ENCODE measurements at places on chromosomes 6 and 20.

- DNase-seq, result no peak
These were observed 29.2 kb upstream of the CHMP4B start for GRCh38 chr20:33781945-33782344.

- DNase-seq, result no peak
These were observed 151.4 kb upstream of the LAMA2 start for GRCh38 chr6:128731249-128732165.

DNA sequence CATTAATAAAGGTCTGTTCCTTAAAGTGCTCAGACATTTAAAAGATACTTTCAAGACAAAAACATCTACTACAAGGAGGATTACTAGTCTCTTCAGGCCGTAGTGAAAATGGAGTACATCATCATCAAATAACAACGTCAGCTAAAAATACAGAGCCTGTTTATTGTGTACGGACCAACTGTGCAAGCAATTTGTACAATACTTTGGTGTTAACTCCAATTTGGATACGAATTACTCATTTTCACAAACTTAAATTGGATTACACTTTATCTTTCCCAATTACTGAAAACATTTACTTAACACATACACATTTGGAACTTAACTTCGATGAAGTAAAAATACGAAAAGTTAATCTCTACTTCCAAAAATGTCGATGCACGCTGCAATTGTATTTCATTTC lies 802 bp downstream of the CYP39A1 start:
- DNase-seq, result no peak

DNA sequence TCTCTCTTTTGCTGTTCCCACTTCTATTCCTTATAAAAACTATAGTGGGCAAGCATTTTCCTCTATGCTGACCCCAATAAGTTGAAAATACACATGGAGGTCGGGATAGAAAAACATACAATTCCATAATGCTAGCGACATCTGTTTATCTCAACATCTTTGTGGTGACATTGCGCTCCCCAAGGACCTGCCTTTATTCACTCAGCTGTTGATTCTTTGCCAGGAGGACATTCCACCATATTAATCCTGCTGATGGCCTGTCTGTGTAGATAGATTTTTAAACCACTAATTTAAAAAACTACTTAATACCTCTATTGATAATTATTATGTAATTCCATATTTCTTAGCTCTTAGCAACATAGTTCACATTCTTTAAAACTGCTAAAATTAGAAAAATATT lies 555.3 kb upstream of the MAP3K7 start:
- DNase-seq, result no peak

GRCh38 chr20:5364997-5365597 lies 48.3 kb upstream of the PROKR2 start:
- no peak for DNase-seq

DNA sequence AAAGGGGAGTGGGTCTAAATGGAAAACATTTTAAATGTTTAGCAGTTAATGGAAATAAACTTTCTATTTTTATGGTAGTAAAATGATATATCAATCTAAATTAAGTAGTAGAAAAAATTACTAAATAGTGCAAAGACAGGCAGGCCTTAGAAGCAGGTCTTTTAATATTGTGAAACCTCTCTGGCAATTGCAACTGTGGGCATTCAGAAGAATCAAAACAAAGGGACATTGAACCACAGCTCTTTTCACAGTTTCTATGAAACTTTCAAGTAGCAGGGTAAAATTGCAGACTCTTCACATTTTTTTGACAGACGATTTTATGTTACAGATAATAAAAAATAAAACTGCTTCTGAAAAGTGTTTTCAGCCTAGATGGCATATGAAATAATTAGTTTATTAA lies 533.7 kb downstream of the BCKDHB start:
- DNase-seq, result no peak

- no peak for DNase-seq
These were observed 487.3 kb upstream of the JARID2 start for GRCh38 chr6:14758421-14759081.

DNA sequence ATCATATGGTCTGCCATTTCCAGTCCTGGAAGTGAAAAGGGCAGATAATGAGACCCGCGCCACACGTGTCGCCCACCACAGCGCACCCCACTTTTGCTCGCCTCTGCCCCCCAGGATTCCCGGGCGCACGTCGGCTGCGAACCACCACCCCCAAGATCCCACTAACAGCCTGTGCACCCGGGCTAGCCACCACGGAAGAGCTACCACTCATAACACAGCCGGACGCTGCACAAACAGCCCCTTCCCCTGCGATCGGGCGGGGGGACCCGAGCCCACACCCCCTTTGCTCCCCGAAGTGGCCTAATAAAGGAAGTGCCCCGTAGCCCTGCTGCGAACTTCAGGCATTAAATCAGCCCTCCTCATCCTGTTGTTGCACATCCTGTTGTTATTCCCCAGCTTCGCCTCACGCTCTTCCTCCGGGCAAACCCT lies 506 bp downstream of the CITED2 start:
- DNase-seq, result no peak

- no peak for DNase-seq
These were observed 15.4 kb upstream of the TRIB3 start for GRCh38 chr20:364905-365794.

DNA sequence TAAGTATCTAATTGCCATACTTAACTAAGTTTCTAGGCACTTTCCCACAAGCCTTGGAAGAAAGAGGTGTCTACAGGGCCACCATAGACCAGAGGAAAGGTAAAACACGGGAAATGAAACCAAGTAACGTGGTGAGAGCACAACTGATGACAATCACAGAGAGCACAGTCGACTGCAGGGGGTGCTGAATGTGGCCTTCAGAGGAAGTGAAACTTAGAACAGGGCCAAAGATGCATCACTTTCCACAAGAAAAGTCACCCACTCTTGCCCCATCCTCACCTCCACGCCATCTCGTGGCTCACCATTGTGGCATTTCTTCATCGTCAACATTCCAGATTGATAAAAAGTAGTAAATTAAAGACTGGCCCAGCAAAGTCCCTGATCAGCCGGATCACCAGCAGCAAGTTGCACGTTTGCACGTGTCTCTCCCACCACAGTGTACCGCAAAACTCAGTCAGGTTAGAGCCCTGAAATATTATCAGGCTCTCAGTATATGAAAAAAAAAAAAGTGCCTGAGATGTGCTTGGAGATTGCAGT lies 31.4 kb downstream of the HIVEP2 start:
- DNase-seq, result peak; percentile 83

DNA sequence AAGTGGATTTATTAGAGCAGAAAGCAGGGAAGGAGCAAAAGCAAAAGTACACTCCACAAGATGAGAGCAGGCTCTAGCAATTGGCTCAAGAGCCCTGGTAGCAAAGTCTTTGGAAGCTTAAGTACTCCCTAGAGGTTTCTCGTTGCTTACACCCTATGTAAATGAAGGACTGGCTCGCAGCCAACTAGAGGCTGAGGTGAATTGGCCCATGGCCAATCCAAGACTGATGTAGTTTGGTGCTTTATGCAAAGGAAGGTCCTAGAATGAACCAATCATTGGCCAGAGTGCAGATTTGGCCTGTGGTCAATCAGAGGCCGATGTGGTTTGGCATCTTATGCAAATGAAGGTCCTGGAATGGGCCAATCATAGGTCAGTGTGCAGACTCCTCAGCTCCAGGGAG lies 191.3 kb upstream of the ARID1B start:
- no peak for DNase-seq

- no peak for DNase-seq
These were observed 1.8 kb downstream of the CTSA start for GRCh38 chr20:45892828-45893500.

DNA sequence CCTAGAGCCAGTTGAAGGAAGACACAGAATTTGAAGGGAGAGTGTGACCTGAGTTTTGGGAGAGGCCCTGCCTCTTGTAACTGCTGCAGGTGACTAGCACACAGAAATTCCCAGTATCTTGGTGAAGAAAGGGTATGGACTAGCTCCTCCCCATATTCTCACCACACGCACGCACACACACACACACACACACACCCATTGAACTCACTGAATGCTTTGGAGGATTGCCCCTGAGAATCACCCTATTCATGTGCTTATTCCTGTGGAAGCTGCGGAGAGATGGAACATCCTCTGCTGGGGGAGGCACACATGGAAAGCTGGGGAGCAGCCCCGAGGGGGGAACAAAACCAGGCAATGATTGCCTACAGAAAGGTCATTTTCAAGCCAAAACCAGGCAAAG lies 6.2 kb upstream of the LMBRD1 start:
- DNase-seq, result no peak

- DNase-seq, result no peak
These were observed 99.9 kb downstream of the ALDH8A1 start for GRCh38 chr6:134849920-134850447.

- no peak for DNase-seq
These were observed 263.9 kb downstream of the FRK start for GRCh38 chr6:115796829-115797228.

GRCh38 chr6:41503827-41504465 lies 42.2 kb upstream of the FOXP4 start:
- no peak for DNase-seq

DNA sequence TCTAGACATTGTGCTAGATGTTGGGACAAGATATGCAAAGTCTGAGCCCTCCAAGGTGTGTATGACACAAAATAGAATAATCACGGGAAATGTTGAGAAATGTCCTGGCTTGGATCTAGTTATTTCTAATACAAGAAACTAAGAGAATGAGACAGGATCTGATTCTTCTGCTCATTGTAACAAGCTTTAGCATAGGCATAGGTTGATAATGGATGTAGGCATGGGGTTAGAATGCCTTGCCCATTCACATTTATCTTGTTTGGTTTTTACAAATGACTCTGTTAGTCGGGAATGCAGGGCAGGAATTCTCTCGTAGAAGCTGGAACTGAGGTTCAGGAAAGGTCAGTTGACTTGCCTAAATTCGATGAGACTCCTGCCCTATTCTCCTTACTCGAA lies 1.5 kb upstream of the SLC26A8 start:
- no peak for DNase-seq

DNA sequence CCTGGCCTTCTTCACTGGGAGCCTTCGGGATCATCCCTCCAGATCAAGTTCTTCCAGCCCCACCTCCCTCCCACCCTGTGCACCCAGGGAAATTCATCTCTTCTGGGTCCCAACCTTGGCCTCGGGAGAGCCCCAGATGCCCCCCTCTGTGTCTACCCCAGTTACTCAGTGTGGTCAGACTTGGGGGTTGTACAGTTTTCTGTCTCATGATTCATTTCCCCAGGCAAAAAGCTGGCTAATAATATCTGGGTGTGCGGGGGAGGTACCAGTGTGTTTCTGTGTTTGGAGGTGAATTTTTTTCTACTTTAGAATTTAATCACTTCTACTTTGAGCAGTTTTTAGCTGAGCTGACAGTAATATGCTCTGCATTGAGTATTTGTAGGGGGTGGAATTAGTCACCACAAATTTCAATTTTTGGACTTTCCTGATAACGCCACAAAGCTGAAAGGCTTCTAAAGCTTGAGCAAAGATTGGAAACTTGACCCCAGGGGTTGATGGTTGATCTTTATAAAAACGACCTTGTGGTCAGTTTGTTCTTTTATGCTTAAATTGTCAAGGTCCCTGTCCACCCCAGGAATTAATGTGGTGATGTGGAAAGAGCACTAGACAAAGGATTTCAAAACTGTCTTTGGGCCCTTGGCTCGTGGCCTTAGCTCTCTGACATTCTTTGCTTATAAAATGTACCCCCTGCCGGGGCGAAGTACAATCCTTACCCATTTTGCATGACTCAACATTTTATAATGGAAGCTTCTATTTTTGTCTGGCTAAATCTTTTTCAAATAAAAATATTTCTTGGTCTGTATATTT lies 284.7 kb upstream of the TAB2 start:
- peak; percentile 27 for DNase-seq

DNA sequence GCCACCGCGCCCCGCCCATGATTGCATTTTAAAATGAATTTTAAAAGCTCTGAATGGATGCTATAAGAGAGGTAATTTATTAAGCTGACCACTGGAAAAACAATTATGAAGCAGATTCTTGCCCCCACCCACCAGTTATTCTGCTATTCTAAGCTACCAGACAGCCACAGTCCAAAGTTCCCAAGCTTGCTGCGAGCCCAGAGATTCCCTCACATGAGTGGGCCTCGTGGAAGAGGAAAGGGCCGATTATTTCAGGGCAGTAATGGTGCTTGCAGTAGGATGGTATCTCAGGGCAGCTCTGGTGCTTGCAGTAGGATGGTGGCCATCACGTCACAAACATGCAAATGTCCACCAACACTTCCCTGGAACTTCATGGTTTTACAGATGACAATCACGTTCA lies 56.7 kb downstream of the SLC22A23 start:
- no peak for DNase-seq

- no peak for DNase-seq
These were observed 61.7 kb downstream of the TCP11 start for GRCh38 chr6:35079311-35080000.

DNA sequence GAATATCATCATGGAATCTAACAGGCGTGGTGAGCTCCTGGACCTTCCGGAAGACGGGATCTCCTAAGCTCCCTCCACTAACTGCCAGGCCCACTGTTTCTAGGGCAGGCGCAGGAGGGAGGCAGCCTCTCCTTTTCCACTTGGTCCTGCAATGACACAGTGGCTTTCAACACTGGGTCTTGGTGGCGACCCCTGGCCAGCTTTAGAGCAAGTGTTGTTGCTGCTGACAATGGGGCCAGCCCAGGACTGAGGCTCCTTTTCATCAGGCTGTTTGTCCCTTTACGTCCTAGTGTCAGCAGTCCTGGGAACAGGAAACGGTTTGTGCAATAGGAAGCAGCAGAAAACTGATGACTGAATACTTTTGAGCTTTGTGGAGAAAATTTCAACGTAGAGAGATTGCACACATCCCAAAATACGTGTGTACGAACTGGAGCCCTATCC lies 9.7 kb upstream of the QKI start:
- DNase-seq, result no peak
